ENCODE measurements at places on chromosomes 1 and 21. TPM values are rescaled to one million over a fixed set of nuclear protein-coding genes. Genes with fewer than 3 reads are reported as not detected.

GRCh38 chr1:117312453-117313138, 54.7 kb upstream of the MAN1A2 start:
- peak; percentile 7 for DNase-seq

DNA sequence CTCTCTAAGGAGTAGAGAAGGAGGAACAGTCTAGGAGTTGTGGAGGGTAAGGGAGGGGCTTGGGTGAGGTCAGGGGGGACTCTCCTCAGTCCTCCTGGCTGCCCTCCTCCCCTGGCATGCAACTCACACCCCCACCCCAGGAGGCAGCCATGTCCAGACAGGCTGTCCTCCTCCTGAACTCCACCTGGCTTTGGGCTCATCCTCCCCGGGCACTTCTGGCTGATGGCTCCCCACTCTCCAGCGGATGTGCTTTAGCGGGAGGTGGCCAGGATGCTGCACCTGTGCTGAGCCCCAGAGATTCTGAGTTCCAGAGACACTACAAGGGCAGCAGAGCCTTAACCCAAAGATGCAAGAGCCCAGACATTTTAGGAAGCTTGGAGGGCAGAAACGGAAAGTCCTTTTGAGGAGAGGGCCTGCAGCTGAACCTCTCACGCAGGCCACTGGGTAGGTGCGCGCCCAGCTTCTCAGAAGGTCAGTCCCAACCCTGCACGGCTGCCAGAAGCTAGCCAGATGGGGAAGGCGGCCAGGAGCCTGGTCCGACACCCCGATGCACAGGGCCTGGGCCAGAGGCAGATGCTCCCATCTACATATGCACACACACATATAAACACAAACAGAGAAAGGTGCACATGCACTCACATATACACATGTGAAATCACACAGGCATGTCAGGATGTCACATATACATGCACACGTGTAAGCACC, 83.4 kb downstream of the PDE9A start:
- no peak for DNase-seq

DNA sequence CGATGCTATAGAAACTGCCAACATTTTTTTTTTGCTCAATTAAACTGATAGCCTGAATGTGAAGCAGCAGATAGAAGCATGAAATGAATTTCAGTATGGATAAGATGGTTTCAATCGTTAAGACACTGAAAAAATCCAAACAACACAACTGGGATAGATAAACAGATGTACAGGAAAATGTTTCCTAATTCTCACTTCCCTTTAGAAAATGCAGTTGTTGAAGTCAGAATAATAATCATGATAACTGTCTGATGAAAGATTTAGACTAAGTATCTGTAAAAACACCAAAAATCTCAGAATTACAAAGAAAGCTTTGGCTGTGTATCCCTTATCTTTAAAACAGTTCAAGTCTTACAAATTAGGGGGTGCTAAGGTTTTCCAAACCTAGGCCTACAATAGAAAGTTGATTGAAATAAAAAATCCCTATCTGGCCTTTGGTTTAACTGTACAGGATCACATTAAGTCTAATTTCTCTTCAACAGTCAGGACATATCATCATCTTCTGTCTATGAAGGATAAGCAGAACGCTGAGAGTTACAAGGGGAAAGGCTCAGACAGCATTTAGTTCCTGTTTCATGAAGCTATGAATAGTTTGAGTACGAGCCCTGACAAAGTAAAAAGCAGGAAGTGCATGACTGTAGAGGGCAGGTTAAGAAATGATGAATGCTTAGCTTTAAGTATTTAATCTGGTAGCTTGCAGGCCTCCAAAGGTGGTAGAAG, 203.2 kb downstream of the APP start:
- DNase-seq, result no peak

Gene FHAD1
- polyA plus RNA-seq, result not detected

GRCh38 chr1:116207126-116207735, 96.0 kb downstream of the MAB21L3 start:
- DNase-seq, result no peak

Gene C1orf105
- not detected for polyA plus RNA-seq

Gene USP1
- 9.6 TPM for polyA plus RNA-seq

DNA sequence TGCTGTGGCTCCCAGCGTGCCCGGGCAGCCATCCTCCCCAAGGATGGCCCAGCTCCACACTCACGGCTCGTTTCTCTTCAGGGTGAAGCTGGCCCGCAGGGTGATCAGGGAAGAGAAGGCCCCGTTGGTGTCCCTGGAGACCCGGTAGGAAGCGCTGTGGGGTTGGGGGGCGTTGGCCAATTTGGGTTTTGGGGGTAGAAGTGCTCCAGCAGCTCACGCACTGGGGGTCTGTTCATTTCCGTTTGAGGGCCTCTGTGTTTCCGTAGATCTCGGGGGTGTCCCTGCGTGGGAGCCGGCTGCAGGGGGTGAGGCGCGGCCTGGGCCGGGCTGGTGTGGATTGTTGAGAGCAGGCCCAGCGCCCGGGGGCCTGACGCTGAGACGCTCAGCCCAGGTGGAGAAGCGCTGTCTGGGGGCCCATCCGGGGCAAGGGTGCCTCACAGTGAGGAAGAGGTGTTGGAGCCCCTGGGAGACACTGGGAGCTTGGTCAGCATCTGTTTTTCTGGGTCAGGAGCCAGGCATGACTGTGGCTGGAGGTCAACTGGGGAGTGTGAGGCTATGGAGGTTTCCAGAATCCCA, 12.6 kb downstream of the COL6A1 start:
- no peak for DNase-seq

- DNase-seq, result peak; percentile 14
Measured at GRCh38 chr1:193703121-193703520, 516.7 kb upstream of the B3GALT2 start.

Gene COL8A2
- polyA plus RNA-seq, result 6.8 TPM

DNA sequence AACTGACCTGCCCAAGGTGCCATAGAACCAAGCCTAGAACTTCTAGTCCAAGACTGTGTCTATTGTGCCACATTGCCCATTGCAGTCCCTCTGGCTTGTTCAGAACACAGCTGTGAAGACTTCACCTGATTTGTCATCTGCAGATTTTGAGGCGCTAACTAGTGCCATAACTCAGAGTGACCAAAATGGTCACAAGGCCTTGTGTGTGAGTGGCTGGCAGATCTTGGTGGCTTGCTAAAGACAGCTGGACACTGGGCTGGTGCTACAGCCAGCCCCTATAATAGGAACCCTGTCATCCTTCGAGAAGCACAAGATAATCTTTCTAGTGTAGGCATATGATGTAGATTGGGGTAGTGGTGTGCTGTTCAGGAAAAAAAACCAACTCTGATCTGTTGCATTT, 63.7 kb upstream of the IFNLR1 start:
- no peak for DNase-seq

GRCh38 chr21:45726438-45726837, 82.9 kb downstream of the PCBP3 start:
- no peak for DNase-seq

Gene GSTM1
- 0.47 TPM for polyA plus RNA-seq

- DNase-seq, result no peak
Measured at GRCh38 chr1:151325646-151326429, 1.4 kb downstream of the PI4KB start.

- no peak for DNase-seq
Measured at GRCh38 chr1:232501854-232502253, 128.1 kb downstream of the SIPA1L2 start.

DNA sequence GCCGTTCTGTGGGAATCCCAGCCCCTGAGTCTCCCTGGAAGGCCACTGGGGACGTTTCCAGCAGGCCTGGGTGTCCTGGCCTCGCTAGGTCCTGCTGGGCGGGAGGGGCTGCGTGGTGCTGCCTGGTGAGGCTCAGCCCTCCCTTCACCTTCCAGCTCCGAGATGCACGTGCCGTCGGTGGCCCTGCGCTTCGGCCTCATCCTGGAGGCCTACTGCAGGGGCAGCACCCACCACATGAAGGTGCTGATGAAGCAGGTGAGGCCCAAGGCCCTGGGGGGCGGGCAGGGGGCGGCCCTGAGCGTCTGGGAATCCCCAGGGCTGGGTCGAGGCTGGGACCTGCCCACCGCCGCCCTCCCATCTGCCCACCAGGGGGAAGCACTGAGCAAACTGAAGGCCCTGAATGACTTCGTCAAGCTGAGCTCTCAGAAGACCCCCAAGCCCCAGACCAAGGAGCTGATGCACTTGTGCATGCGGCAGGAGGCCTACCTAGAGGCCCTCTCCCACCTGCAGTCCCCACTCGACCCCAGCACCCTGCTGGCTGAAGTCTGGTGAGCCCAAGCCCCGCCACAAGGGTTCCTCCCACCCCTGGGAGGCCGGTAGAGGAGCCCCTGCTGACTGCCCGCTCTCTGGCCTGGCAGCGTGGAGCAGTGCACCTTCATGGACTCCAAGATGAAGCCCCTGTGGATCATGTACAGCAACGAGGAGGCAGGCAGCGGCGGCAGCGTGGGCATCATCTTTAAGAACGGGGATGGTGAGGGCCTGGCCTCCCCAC, 70.3 kb downstream of the PIK3CD start:
- DNase-seq, result no peak

DNA sequence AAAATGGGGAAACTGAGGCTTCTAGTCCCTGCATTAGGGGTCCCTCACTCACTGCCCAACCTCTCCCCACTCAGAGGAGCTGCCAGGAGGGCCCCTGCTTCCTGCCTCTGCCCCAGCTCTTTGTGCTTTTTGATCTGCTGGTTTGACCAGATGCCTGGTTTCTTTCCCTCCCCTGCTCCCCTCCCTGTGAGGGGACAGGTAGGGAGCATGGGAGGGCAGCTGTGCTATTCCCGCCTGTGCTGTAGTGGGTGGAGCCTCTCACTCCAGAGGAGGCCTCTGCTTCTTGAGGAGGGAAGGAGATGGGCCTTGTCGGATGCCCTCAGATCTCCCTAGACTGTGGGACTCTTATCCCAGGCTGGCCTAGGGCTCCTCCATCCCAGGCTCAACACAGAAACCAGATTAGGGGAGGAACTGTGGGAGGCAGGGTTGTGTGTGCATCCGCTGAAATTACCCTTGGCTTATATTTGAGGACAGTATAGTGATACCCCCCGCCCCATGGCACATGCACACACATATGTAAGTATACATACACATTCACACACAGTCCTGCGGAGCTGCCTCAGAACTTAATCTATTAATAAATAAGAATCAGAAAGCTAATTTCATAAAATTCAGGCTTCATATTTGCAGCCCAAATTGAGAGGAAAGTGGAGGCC, 4.6 kb downstream of the BOLA1 start:
- DNase-seq, result no peak

DNA sequence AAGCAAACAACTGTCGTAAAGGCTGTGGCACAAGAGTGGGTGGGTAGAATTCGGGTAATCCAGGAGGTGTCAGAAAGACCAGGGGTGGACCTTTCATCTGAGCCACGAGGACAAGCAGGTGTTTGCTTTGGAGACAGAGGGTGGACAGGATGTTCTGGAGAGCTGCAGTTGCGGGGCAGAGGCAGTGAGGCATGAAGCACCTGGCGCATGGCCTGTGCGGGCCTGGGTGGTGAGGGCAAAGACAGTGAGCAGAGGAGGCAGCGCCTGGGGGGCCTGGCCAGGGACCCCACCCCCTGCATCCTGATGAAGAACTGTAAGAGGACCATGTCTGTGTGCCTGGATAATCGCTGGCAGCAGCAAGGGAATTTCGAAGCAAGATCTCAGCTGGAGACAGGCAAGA, 24.9 kb downstream of the KIF26B start:
- DNase-seq, result no peak

GRCh38 chr1:119040906-119041305, 52.8 kb upstream of the TBX15 start:
- DNase-seq, result no peak

DNA sequence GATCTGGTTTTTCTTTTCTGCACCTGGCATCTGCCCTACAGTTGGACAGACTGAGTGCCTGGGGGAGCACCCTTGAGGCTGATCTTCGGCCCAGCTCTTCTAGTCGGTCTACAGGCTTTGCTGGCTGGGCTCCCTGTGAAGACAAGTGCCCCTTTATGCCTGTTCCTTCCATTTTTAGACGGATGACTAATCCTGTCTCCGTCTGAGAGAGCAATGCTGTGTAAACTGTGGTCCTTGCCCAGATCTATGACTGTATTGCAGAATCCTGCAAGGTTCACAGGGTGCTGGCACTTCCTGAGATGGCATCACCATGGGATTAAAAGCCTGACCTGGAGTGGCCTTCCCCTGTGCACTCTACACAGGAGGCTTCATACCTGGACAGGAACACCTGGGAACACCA, 47.6 kb upstream of the SAMD13 start:
- DNase-seq, result peak; percentile 31

GRCh38 chr21:14589855-14590563, 43.9 kb upstream of the SAMSN1 start:
- no peak for DNase-seq

Gene KCNT2
- 1.4 TPM for polyA plus RNA-seq

- no peak for DNase-seq
Measured at GRCh38 chr21:29193072-29193471, 62.6 kb downstream of the MAP3K7CL start.

DNA sequence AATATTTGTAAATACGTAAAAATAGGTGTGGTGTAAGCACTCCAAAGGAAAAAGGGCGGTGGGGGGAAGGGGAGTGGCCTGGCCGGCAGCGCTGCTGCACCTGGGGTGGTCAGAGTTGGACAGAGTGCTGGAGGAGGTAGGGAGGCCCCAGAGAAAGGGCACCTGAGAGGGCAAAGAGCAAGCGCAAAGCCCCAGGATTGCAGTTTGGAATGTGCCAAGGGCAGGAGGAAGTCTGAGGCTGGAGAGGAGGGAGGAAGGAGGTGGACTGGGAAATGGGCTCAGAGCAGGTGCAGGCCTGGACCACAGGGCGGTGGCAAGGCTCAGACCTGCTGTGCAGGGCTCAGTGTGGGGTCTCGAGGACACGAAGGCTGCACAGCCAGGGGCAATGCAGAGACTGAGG, 30.6 kb downstream of the LDLRAP1 start:
- DNase-seq, result no peak
